ENCODE measurements at places on chromosomes 7 and 10.

DNA sequence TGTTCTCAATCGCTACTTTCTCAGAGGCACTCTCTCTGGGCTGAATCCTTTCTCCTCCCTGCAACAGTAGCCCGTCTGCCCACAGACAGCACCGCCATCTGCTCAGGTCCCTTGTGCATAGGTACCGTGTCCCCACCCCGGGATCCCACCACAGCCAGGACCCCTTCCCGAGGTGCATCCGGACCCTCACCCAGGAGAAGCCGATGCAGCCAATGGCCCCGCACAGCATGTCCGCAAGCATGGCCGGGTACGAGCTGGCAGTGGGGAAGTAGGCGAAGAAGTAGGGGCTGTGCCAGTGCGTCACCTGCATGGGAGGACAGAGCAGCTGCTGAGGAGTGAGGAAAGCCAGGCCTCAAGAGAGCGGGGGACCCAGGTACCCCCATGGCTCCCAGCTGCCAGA lies 25.5 kb downstream of the DDC start:
- no peak for DNase-seq

- no peak for DNase-seq
Observed at GRCh38 chr7:2258661-2259365, 16.8 kb downstream of the NUDT1 start.

DNA sequence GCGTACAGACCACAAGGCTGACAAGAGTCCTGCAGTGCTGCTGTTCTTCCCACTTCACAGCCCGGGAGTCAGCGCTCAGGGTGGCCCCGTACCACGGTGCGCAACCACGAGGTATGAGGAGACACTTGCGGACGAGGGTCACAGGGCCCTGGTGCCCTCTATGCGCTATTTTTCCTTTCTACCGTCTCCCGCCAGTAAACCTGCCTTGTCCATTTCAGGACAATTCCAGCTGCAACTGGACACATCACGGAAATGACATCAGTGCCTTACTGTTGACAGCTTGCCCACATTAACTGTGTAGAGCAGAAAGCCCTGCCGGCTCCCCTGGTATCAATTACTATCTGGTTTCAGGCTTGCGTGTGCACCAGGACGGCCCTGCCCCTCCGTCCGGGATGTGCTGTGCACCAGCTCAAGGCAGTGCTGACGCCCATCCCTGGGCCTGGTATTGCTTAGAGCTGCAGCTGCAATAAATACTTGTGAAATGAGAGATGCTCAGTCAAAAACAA lies 65.1 kb downstream of the ZRANB1 start:
- no peak for DNase-seq

DNA sequence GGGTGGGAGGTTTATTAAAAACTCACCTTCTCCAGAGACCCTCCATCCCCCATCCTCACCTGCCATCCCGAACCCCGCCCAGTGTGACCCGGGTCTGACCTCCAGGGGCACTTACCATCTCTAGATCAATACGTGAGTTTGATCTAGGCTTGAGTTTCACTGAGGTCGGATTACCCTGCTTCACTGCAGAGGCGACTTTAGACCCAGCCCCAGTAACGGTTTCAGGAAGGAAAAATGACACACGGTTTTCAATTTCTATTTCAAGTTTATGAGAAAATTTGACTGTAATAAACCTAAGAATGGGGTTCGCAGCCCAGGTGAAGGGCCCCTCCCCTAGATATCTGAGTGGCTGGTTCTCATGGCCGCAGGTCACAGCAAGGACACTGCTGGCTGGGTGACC lies 33.1 kb downstream of the RCC1L start:
- no peak for DNase-seq

GRCh38 chr7:142908921-142909890 lies 23.7 kb upstream of the TRPV6 start:
- no peak for DNase-seq

- peak; percentile 9 for DNase-seq
Observed at GRCh38 chr7:129298268-129298893, 73.6 kb downstream of the AHCYL2 start.

GRCh38 chr7:20030417-20030816 lies 186.8 kb downstream of the MACC1 start:
- no peak for DNase-seq

- no peak for DNase-seq
Observed at GRCh38 chr7:29434380-29434768, 129.3 kb upstream of the PRR15 start.

DNA sequence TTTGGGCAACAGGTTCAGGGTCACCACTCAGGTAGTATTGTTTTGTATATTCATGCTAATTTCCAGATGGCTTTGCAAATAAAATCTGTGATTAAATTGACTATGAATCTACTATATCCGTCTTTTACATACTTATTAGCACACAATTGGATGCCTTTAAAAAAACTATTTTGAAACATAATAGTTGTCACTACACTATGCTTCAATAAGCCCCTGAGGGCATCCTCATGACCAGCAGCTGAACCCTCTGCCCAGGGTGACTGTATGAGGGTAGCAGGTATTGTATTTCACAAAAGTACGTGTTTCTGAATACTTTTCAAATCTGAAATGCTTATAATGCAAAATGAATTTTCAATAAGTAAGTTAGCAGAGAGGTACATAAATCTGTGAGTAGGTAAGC lies 97.3 kb downstream of the DNAH11 start:
- DNase-seq, result no peak

GRCh38 chr7:35749556-35749955 lies 51.3 kb upstream of the SEPTIN7 start:
- DNase-seq, result no peak

- DNase-seq, result no peak
Observed at GRCh38 chr7:66905689-66906088, 15.3 kb upstream of the TMEM248 start.

DNA sequence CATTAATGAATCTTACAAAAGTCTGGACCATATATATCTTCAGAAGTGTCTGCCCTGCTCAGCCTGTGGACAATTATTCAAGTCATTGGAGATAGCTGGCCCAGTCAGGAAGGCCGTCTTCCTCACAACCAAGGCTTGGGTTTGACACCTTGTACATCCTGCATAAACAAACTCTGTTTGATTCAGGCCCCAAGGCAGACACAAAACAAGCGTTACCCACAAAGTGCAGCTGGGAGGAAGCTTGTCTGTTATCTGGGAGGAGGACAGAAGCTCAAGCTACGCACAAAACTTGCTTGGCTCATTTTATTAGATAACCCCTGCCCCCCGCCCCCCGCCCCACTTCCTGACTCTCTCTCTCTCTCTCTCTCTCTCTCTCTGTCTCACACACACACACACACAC lies 166.9 kb upstream of the WDR11 start:
- DNase-seq, result no peak

GRCh38 chr7:42400211-42400772 lies 163.3 kb upstream of the GLI3 start:
- DNase-seq, result no peak

DNA sequence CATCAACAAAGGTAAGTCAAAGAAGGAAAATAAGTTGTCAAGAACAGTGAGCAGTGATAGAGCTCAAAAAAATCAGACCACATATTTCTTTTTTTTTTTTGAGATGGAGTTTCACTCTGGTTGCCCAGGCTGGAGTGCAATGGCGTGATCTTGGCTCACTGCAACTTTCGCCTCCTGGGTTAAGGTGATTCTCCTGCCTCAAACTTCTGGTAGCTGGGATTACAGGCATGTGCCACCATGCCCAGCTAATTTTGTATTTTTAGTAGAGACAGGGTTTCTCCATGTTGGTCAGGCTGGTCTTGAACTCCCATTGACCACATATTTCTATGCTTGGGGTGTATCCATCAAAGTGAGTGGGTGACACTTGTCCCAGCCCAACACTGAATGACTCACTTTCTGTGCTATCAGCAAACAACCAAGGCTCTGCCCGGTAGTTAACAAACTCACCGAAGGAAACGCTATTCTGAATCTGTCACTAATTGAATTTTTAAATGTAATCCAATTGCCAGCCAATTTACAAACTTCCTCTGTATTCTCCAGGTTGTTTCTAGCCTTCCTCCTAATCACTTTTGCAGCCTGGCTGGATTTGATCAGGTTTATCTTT lies 19.6 kb upstream of the SMNDC1 start:
- no peak for DNase-seq

- DNase-seq, result peak; percentile 66
Observed at GRCh38 chr7:50359995-50360925, 55.7 kb downstream of the IKZF1 start.

DNA sequence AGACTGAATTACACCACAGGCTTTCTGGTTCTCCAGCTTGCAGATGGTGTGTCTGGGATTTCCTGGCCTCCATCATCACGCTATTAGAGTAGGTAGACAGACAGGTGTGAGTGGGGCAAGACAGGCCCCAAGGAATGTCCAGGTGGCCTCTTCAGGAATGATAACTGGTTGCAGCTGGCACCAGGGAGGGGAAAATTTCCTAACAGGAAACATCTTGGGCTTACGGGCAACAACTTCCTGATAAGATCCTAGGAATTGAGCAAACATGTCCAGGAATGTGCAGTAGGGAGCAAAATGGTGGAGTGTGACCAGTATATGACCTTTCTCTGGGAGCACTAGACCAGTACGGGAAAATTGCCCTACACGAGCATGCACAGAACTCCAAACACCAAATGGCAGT lies 11.3 kb downstream of the XRCC2 start:
- no peak for DNase-seq

DNA sequence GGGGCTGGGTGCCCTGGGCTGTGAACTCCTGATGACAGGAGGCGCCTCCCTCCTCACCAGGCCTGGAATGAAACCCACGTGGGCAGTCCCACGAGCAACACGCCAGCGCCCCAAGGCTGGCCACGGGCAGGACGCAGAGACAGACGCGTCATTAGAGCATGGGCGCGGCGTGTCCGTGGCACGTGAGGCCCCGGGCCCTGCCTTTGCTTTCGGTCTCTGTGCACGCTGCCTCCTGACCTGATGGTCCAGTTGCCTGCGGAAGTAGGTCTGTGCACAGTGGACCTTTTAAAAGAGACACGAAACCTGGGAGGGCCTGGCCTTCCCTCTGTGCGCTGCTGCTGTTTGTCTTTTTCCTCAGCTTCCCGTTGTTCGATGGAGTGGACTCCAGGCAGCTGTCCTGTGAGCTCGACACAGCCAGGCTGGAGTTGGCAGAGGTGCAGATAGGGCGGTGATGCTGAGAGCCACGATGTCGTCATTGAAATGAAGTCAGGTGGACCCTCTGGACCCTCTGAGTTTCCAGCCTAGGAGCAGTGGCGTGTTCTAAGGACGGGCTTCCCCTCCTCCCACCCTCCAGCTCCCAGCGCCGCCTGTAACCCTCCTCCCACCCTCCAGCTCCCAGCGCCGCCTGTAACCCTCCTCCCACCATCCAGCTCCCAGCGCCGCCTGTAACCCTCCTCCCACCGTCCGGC lies 40.1 kb upstream of the CFAP46 start:
- DNase-seq, result no peak

DNA sequence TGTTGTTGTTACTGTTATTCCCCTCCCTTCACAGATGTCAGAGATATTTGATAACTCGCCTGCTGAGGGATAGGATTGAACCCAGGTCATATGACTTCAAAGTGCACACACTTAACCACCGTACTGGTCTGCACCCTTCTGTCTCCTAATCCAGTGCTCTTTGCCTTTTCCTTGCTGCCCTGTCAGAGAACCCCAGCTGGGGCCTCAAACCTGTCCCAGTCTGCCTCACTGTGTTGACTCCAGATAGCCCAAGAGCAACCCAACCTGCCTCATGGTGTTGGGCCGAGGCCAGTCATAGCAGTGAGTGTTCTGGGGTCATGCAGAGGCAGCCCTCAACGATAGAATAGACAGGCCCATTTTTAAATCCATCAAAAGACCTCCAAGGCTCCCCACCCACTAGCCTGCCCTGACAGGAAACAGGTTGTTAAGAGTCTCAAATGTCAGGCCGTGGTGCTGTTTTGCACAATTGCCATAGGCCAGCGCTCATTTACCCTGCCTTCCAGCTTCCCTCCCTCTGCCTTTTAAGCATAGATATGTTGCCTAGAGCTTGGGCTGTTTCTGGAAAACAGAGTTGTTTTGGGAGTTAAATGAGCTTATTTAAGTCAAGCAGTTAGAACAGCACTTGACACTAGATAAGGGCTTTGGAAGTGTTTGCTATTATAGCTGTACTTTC lies 37.0 kb upstream of the PDCD4 start:
- no peak for DNase-seq

- DNase-seq, result no peak
Observed at GRCh38 chr10:8056378-8056777, 1.9 kb downstream of the GATA3 start.

DNA sequence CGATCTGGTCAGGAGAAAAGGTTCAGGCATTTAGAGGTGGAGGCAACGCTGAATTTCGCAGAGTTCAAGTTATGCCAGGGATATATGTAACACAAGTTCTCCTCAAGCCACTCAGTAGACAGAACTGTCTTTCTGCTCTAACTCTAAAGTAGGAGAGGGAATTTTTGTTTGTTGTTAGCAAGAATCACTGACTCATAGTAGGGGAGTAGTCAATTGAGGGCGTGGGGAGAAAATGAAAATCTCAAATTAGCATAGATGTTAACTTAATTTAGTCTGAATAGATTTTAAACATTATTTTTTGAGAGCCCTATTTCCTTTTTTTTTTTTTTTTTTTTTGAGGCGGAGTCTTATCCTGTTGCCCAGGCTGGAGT lies 34.6 kb downstream of the PSMC2 start:
- no peak for DNase-seq

- DNase-seq, result no peak
Observed at GRCh38 chr10:6493521-6494441, 86.3 kb downstream of the PRKCQ start.

GRCh38 chr7:151630851-151631569 lies 111.3 kb upstream of the RHEB start:
- no peak for DNase-seq

- DNase-seq, result no peak
Observed at GRCh38 chr10:5073659-5074058, 20.6 kb upstream of the AKR1C3 start.

DNA sequence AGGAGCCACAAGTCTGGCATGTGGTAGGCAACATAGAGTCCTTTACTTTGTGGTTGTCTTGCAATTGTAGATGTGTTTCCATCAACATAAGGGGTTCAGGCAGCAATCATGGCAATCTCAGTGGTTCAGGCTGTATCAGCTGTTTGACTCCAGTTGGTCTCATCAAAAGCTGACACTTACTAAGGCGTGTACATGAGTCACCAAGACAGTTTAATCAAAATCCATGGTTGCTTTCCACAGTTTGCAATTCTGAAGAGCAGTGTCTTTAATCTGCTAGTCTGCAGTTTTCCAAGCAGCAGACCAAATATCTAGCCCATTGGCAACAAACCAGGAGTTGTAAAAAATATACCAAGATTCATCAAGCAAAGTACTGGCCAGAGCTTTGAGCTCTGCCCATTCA lies 210.2 kb downstream of the MDFIC start:
- DNase-seq, result no peak

GRCh38 chr7:110909117-110909516 lies 181.8 kb upstream of the LRRN3 start:
- no peak for DNase-seq
